Mucosa of descending colon (tissue), 3 donors: ENCODE measurements at places on chromosomes 3 and 15.

DNA sequence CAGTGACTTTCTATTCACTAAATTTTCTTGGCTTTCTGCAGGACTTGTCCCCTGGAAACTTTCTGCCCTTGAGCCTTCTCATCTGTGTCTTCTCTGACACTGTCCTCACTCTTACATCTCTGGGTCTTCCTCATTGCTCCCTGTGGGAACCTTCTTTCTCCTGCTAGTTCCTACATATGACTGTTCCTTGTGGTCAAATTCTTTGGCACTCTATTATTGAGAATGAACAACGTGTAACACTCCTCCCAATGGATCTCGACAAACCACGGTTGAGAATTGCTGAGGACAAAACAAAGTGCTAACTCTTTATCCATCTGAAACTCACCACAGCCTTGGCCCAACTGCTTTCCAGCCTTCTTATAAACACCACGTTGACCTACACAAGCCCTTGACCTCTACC is 3.5 kb upstream of the FAM81A start:
- DNase-seq: no peak

DNA sequence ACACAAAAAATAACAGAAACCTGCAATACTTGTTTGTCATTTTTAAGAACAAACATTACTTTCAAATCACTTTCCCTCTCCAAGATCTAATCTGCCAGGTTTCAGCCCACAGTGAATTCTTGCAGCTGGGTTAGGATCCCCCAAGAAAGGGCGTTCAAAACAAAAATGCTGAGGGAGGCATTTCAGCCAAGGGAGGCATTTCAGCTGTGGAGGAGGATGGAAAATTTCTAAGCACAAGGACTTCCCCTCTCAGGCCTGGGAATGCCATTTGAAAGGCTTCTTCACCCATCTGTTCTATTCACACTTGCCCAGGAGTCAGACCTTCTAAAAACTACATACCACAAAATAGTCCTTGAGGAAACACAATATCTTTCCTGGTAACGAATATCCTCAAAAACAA is 69.1 kb downstream of the P3H2 start:
- DNase-seq: no peak

GRCh38 chr3:150376001-150376848 is 31.9 kb upstream of the TSC22D2 start:
- DNase-seq: no peak

DNA sequence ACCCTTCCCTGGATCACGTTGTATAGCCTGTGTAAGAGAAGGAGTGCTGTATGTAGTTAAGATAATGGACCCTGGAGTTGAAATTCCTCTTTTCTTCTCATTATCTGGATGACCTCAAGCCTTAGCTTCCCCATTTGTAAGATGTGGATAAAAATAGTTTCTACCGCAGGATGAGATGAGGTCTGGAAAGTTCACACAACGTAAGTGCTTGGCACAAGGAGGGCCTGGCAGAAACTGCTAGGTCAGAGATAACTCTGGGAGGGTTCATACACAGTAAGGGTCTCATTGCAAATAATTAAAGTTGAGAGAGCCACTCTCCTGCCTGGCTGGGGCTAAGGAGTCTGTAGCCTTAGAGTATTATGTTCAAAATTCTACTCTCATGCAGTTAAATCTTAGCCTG is 214.4 kb downstream of the LRTM1 start:
- DNase-seq: no peak

DNA sequence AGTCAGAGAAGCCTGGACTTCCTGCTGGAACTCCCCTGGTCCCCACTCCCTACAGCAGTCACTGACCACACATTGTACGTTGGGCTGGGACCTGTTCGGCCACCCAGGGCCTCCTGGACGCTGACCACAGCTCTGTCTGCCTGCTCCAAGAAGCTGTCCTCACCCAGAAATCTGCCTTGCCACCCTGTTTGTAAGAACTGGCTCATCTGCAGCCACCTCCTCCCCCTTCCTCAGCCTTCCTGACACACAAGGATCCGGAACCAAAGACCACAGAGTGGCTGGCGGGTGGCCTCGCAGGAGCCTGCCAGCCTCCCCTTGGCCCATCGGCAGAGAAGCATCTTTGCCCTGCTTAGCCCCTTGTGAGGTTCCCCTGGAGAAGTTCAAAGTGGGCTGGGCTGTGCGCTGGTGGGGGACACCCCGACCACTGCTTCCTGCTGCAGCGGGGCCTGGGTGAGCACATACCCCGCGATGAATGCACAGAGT is 91.9 kb downstream of the PCSK6 start:
- no peak for DNase-seq

DNA sequence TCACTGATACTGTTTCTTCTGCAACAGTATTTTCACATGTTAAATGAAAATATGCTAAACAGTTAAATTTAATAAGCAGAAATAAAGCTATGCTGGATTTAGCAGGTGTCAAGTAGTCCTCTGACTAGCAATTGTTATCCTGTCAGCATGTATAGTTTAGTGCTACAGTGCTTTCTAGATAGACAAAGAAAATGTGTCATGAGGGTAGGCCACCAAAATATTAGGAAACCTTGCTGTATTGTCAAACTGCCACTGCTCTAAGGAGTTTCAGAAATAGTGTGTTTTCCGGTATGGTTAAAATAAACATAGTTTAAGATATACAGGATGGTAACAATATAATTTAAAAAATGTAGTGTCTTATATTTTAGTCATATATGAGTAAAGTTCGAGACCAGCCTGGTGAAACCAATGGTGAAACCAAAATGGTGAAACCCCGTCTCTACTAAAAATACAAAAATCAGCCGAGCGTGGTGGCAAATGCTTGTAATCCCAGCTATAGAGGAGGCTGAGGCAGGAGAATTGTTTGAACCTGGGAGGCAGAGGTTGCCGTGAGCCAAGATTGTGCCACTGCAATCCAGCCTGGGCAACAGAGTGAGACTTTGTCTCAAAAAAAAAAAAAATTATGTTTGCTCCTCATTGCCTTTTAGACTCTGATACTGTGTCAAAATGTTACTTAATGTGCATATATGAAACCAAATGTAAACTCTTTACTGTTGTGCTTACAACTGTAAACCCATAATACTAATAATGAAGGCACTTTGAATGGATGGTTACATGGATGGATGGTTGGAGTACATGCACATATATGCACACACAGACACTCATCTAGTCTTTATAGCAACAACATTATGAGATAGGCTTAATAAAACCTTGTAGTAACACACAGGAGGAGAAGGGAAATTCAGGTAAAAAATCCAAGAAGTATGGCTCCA is 204.8 kb downstream of the RSRC1 start:
- no peak for DNase-seq

DNA sequence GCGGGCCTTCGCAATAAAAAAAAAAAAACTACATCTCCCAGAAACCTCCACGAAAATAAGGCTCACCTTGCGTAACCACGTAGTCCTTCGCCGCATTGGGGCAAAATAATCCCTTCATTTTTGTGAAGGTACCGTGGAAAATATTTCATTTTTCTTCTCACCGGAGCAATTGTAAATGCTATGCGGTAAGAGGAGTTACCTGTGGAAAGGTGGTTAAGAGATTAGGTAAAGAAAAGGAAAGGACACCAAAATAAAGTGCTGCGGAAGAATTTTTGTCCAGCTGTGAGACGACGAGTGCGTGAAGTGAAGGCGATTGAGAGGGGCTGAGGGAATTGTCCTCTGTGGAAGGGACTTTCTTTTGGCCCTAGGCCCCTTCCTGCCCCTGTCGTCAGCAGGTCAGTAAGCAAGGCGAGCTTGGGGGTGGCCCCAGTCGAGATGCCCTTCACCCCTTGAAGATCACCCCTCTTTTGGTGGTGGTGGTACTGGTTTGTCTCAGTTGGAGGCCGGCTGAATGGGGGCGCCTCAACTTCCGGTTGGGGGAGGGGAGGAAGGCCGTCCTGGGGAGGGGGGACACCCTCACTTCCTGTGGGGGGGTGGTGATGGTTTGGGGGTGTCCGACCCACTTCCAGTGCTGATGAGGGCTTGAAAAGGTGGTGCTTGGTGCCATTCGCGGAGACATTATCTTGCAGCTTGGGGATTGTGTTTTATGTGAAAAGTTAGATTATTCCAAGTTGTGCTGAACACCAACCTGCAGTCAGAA is at the start of gene HMG20A:
Gene HMG20A, plus strand, starts transcription at position 279 of the 760 bp plus-strand sequence. CDS start 37,520 bp downstream, outside the sequence.
- peak; percentile 82 for DNase-seq

GRCh38 chr15:29087521-29088285 is 181.9 kb downstream of the NSMCE3 start:
- no peak for DNase-seq

DNA sequence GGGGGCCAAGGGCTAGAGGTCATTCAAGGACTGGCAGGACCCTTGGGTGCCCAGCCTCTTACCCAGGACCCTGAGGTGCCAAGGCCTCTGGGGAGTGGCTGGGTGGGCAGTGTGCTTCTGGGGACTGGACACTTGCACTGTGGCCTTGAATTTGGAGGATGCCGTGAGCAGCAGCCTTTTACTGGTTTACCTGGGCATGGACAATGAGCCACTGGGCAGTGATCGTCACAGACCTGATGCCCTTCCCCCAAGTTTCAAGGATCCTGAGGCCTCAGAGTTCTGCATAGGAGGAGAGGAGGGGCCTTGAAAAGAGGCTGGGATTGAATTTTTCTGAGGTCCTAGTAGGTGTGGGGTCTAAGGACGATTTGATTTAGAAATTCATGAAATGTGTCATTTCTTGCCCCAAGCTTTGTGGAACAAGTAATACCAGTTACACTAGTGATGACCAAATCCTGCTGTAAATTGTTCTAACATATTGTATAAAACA is 146.1 kb upstream of the TPM1 start:
- DNase-seq: peak; percentile 12

DNA sequence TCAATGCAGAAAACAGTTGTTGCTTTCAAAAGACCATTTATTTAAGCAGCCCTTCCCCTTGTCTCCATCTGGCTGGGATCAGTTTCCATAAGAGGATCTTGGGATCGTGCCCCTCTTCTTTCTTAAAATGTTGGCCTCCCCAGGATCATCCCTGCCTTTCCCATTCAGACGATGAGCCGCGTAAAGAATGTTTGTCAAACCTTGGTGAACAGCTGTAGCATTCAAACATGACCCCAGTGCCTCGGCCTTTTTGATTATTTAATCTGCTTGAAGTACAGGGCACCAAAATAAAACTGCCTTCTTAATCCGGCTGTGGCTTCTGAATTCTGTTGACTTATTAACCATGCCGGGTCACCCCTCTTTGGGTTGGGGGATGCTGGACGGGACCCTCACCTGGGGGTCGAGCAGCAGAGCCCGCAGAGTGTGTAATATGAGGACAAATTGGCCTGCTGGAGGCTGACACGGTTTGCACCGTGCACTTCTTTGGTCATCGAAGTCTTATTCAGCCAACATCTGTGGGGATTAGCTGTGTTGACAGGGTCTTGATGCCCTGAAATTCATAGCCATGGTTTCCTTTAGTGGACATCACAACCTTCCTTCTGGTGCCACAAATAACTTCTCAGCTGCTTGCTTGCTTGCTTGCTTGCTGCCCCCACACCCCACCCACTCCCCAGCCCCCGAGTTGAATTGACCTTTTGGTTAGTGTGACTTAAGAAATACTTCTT is at the start of gene LRTM1:
Gene LRTM1, minus strand, starts transcription at position 14 of the 725 bp plus-strand sequence. CDS start 148 bp downstream, outside the sequence.
- DNase-seq: no peak

DNA sequence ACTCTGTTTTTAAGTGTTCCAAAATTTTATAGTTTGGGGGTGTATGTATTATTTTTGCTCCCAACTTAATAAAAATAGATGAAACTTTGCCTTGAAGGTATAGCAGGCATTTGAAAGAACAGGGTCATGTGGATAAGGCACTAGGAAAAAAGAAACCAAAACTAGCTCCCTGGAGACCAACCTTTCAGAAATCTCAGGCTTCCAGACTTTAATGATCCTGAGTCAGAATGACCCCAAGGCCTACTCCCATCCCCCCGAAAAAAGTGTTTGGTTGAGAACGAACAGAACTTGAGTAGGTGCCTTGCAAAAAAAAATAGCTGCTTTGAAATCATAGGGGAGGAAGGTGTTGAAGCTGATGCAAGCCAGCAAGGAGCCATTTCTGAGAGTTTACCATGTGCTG is 309.5 kb downstream of the THSD4 start:
- DNase-seq: no peak

GRCh38 chr3:112651516-112651915 is 10.6 kb upstream of the CCDC80 start:
- no peak for DNase-seq

DNA sequence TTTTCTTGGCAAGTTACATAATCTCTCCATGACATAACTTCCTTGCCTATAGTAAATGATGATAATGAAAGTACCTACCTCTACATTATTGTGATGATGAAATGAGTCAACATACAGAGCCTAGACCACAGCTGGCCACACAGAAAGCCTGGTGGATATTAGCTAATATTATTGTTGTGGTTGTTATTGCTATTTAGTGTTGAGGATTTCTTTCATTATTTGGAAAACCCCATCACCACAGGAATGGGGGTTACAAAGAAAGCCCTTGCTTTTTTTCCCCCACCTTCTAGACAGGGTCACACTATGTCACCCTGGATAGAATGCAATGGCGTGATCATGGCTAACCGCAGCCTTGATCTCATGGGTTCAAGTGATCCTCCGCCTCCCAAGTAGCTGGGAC is 125.0 kb downstream of the PDZRN3 start:
- no peak for DNase-seq

GRCh38 chr3:4425707-4426106 is 41.4 kb downstream of the SUMF1 start:
- no peak for DNase-seq

DNA sequence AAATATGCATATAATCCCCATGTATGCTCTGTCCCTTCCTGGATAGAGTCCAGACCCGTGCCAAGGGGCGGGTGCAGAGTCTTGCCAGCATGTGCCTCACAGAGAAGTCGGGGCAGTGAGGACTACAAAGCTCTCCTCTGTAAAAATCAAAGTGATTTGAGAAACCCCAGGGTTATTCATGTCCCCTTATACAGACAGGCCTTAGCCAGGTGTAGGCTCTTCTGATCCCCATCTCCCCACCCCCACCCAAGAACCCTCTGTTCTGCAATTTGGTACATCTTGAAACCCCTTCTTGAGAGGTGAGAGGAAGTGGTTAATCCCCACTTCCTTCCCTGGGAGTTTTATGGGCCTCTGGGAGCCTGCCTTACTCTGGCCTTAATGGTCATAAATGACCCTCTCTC is 24.7 kb downstream of the TRIM71 start:
- peak; percentile 19 for DNase-seq

- no peak for DNase-seq
Measured at GRCh38 chr3:129046037-129046731, 14.4 kb upstream of the GP9 start.

DNA sequence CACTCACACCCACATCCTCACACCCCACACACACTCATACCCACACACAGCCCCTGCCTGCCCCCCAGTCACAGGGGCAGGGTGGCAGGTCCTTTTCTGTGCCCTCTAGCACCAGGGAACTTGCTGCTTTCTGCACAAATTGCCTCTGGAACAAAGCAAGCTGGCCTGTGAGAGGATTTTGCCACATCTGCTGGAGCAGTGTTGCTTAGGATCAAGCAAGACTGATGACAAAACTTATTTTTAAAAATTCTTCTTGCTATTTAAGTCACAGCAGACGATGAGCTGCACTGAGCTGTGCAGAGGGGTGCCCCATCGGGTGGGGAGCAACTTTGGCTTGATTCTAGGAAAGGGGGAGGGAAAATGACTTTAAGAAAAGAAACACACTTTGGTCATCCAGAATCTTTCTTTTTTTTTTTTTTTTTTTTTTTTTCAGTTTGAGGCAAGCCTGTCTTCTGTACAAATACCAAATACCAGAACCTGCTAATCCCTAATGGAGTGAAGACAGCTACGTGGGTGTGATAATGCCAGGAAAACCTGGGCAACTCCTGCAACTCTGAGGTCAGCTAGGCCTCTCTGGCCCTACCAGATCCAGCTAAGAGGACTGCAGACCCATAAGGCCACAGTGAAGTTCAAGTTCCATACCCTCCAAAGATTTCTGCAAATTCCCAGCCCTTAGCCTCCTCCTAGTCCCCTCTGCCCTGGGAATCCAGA is 195.3 kb downstream of the ABHD5 start:
- DNase-seq: no peak
